Immature natural killer cell (primary cell): ENCODE measurements at places on chromosomes 5 and 9.

- peak; percentile 22 for DNase-seq
Measured at GRCh38 chr5:164013077-164013670, 507.8 kb downstream of the MAT2B start.

DNA sequence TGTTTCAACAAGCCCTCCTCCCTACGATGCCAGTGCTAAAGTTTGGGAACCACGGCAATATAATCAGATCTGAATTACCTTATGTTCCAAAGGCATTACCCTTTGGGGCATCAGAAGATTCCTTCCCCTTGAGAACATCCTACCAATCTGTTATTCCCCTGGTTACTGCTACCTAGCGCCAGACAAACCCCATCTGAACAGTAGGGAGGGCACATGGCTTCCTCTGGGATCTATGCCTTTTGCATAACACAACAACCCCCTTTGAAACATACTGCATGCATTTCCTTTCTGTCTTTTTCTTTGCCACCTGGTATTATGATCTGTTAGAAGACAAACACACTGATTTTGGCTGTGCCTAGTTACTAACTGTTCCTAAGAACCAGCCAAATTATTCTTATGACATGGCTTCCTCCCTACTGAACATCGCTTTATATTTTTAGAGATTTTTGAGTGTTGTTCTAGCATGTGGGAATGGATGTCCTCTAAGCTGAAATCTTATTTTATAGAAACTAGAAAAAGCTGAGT, 103.9 kb upstream of the DAPK1 start:
- no peak for DNase-seq

- no peak for DNase-seq
Measured at GRCh38 chr5:175694371-175695160, 36.7 kb downstream of the HRH2 start.

GRCh38 chr5:139177809-139178588, 20.2 kb downstream of the SIL1 start:
- peak; percentile 57 for DNase-seq

DNA sequence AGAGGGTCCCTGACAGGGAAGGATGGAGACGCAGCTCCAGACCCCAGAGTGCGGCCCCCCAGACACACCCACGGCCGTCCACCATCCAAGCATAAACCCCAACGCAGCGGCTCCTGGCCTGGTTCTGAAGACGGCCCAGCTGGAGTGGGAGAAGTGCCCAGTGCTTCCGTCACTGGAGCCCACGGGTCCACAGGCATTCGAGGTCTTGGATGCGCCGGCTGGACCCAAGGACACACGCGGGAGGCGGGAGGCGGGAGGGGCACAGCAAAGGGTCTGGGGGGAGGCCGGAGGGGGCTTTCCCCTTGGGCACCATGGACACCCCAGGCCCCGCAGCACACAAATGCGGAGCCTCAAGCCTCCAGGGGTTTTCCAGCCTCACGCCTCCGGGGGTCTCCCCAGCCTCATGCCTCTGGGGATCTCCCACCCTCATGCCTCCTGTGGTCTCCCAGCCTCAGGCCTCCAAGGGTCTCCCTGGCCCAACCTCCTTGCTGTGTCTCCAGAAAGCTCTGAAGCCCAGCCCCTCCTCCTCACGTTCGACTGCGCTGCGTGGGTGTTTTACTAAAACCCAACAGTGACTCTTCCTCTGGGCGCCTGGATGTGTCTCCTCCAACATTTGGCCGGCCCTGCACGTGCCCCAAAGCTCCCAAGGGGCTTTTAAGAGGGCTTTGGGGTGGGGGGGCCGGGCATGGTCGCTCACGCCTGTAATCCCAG, 15.2 kb downstream of the EXD3 start:
- DNase-seq = no peak

GRCh38 chr9:129319938-129320481, 141.9 kb upstream of the IER5L start:
- DNase-seq = no peak

- no peak for DNase-seq
Measured at GRCh38 chr9:20981486-20981885, 50.0 kb downstream of the HACD4 start.

DNA sequence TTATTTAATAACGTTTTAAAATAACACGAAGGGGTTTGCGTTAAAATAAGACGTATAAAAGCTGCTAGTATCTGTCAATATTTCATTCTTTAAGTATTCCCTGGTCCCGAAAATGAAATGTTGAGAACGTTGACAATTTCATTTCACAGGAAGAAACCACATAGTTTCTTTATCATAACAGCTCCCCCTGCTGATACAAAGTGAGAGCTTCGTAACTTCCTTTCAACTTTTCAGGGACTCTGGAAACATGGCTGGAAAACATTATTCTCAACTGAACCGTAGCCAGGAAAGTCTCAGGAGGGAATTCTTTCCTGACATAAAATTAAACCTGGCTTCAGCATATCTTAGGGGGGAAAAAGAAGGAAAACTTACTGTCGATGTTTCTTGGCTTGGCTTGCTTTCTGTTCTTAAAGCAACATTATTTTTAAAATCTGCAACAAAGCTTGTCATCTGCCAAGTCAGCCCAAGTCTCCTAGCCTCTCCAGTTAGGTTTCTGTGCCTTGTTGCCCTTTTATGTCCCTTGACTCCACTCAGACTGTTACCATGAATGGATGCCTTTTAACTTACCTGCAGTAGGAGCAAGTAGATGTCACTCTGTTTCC, 122.9 kb upstream of the DAB2 start:
- peak; percentile 45 for DNase-seq

GRCh38 chr5:141883184-141883891, 5.1 kb upstream of the PCDH1 start:
- DNase-seq = peak; percentile 15

DNA sequence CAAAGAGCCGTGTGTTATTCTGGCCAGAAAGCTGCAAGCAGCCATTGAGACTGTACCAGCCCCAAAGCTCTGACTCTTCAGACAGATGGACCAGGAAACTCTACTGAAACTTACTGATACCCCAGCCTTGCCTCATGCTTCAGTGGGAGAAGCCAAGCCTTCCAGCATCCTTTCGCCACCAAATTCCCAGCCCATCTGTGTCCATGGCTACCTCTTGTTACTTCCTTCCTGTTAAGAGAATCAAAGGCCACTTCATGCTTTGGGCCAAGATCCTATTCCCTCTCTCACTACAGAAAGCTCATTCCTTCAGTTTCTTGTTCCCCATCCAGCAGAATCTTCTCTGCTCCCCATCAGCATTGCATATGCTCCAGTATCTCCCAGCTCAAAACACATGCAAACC, 46.9 kb upstream of the FREM1 start:
- no peak for DNase-seq

GRCh38 chr5:104751969-104752368, 1189.4 kb upstream of the NUDT12 start:
- no peak for DNase-seq

DNA sequence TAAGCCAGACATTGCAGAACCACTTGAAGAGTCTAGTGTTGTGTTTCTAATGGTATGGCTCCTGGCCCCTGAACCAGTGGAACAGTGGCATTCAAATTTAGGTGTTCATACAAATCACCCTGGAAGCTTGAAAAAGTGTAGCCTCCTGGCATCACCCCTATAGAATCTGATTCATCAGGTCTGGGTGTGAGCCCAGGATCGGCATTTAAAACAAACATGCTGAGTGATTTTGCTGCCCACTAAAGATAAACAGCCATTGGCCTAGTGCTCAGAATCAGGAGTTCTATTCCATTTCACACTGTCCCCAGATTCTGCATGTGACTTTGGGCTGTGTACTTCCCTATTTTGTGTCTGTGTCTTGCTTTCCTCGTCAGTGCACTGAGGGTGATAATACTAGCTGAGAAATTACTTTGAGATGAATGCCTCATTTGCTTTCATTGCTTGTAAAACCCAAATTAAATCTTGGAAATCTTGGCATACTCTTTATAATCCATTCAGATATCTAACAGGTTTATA, 241.5 kb upstream of the CLINT1 start:
- DNase-seq = no peak

DNA sequence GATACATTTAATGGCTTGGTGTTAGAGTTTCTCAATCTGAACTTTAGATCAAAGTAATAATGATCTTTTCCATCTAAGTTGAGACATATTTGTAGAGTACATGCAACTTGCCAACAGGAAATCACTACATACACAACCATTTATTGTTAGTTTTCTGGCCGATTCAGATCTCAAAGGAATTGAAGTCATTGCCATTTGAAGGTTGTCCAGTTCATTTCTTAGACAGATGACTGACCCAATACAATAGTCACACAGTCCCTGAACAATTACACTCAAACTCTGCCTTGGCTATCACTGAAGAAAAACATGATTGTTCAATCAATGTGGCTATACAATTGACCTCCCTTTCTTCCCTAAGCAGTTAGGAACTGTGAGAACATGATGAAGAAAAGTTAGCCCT, 753.2 kb upstream of the RIOK2 start:
- no peak for DNase-seq

- no peak for DNase-seq
Measured at GRCh38 chr5:96159043-96159442, 197.4 kb upstream of the ELL2 start.

DNA sequence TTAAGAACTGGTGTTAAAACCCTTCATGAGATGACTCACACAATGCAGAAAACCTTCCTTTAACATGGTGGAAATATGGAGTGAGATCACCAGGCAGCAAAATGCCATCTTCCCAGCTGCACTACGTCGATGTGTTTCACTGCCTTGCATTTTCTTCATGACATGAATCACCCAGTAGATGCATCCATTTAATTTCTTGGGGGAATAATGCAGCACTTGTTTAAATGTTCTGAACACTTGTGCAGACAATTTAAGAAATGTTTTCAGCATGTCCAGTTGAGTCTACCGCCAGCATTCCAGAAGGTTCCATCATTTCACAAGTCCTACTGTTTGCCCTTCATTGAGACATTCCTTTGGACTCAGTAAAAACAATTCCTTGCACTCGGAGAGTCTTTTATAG, 81.6 kb downstream of the ADAMTS16 start:
- no peak for DNase-seq

DNA sequence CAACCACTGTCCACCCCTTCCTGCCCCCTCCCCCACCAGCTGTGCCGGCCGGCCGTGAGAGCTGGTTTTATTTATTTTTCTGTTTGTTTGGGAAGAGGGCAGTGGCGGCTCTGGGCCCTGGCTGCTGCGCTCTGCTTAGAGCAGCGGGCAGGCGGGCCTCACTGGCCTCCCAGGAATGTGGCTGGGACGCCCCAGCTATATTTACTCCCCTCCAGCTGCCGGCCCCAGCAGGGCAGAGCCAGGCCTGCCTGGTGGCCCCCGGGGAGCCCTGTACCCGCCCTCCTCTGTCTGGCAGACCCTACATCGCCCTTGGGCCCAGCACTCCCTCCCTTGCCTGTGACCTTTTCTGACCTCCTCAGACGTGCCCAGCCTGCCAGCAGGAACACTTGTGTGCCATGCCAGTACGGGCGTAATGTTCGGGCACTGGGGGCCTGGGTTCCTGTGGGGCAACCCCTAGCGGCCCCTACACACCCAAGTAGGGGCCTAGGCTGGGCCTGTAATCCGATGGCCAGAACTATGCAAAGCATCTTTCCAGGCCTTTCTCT, 7.7 kb downstream of the CXXC5 start:
- DNase-seq = no peak

- no peak for DNase-seq
Measured at GRCh38 chr9:125586172-125586511, 120.9 kb downstream of the MAPKAP1 start.

DNA sequence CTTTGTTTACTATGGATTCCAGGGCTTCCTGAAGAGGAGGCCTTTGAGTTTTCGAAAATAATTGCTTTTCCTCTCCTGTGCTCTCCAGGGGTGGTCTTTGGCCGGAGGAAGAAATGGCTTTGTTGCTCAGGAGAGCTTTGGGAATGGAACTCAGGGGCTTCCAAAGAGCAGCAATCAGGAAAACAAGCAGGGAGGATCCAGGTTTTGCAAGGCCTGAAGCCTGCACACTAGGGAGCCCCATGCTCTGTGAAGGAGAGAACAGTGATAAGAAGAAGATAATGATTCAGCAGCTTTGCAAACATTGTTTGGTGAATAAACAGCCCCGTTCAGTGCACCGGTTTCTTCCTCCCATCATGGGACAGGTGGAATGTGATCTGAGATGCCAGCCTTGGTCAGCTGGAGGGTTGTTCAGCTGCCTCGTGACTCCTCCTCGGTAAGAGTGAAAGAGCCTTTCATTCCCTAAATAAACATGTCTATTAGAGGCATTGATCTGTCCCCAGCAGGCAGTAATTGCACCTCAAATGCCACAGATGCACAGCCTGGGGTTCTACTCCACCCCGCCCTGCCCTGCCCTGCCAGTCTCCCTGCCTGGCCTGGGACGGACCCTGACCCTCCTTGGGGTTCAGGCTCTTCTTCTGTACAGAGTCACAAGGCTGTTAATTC, 11.5 kb upstream of the ALDH1B1 start:
- DNase-seq = no peak

GRCh38 chr9:127808347-127809001, 5.8 kb downstream of the FPGS start:
- no peak for DNase-seq

- no peak for DNase-seq
Measured at GRCh38 chr9:86705490-86705889, 241.8 kb downstream of the GAS1 start.

DNA sequence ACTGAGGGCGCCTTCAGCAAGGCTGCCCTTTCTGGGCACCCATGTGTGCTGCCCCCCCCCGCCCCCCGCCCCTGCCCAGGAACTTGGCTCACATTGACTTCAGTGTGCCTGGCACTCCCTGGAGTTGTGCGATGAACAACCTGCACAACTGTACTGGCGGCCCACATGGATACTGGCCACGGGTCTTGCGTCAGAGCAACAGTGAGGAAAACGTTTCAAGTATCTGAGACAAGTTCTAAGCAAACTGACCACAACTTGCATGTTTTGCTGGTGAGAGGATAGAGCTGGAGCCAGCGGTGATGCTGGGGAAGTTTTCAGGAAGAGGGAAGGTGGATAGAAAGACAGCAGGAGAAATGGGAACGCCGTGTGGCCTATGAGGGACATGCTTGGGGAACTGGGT, 45.4 kb downstream of the HABP4 start:
- DNase-seq = no peak

DNA sequence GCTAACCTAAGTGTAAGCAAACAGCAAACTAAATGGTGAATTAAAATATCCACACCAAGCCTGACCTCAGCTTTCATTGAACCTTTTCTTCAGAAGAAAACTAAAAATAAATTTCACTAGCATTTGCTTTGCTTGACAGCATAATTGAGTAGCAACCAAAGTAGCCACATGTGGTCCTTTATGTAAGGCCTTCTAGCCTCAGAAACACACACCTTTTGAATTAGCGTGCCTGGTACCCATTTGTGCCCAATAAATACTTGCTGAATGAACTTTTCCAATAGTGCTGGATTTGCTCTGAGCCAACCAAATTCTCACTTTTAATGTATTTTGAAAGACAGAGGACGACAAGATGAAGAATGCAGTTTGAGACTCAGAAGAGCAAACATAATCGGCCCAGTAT, 2.1 kb upstream of the NIPBL start:
- DNase-seq = no peak

GRCh38 chr5:173672891-173673290, 56.4 kb upstream of the BOD1 start:
- DNase-seq = no peak

DNA sequence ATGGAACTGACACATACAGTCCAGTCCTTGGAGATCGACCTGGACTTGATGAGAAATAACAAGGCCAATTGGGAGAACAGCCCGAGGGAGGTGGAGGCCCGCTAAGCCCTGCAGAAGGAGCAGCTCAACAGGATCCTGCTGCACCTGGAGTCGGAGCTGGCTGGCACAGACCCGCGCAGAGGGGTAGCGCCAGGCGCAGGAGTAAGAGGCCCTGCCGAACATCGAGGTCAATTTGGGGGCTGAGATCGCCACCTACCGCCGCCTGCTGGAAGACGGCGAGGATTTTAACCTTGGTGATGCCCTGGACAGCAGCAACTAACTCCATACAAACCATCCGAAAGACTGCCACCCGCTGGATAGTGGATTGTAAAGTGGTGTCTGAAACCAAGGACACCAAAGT, 1610.1 kb upstream of the ACO1 start:
- DNase-seq = no peak
